ENCODE measurements at places on chromosomes 3 and 15.

DNA sequence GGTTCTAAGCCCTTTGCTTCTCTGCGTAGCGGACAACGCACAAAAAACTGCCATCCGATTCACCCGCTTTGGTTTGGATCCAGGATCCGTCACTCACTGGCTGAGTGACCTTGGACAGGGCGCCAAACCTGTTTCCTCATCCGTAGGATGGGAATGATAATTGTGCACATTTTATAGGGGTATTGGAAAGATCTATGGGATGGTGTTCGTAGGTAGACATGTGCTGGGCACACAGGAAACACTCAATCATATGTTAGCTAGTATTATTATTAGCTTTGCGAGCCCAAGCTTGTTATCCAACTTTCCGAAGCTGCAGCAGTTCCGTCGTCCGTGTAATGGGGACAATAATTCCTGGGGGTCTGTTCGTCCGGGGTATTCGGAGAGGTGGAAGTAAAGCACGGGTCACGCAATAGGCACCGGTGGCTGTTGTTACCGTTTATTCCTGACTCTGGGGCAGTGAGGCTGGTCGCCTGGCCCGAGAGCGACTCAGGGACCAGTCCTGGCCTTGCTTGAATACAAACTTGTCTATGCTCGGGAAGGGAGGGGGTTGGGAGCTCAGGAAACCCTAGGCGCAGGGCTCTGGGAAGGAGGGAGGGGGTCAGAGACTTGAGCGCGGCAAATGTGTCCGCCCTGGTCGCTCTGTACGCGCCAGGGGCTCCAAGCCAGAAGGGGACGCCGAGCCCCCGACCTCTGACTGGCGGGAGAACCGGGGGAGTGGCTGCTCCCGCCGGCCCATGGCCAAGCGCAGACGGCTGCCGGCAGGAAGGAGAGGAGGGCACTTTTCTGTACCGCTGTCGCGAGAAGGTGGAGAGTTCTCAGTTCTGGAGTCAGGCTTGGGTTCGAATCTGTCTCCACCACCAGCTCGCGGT is 1.3 kb downstream of the SPSB4 start:
- DNase-seq: no peak

- no peak for DNase-seq
Measured at GRCh38 chr15:60590935-60591495, 112.1 kb upstream of the ICE2 start.

- DNase-seq: no peak
Measured at GRCh38 chr3:134307425-134307824, 56.8 kb upstream of the RYK start.

DNA sequence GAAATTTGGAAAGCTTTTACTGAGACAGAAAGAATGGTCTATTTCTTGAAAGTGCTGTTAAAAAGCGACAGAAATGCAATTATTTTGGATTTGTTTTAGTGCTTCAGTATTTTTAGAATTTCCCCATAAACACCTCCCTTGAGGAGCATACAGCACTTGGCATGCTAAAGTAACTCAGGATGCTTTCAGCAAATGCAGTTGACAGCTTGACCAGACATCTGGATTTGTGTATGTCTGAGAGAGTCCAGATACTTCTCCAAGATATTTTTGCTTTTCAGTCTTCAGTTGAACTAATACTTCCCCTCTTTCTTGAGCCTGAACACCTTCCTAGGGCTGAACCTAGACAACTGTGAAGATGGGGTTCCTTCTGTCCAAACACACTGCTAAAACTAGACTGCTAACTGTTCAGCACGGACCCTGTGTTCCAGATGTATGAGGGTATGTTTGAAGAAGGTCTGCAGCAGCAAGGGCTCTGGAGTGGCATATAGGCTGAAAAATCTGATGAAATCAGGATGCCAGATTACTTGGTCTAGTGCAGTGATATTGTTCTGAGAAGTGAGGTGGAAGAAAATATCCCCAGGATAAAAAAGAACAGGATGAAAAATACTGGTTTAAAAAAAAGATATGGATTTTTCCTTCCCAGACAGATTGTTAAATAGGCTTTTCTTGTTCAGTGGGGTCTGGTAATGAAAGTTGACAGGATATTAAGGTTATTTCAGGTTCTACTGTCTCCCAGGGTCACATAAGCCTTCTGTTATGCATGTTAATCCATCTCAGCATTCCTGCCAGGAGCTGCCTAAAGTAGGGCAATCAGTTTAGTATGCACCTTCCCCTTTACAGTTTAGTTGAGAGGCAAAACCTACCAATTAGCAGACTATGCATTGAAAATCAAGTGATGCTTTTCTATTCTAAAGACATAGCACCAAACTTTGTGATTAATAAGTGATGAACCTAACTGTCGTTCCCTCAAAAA is 516.9 kb upstream of the TBL1XR1 start:
- DNase-seq: no peak

DNA sequence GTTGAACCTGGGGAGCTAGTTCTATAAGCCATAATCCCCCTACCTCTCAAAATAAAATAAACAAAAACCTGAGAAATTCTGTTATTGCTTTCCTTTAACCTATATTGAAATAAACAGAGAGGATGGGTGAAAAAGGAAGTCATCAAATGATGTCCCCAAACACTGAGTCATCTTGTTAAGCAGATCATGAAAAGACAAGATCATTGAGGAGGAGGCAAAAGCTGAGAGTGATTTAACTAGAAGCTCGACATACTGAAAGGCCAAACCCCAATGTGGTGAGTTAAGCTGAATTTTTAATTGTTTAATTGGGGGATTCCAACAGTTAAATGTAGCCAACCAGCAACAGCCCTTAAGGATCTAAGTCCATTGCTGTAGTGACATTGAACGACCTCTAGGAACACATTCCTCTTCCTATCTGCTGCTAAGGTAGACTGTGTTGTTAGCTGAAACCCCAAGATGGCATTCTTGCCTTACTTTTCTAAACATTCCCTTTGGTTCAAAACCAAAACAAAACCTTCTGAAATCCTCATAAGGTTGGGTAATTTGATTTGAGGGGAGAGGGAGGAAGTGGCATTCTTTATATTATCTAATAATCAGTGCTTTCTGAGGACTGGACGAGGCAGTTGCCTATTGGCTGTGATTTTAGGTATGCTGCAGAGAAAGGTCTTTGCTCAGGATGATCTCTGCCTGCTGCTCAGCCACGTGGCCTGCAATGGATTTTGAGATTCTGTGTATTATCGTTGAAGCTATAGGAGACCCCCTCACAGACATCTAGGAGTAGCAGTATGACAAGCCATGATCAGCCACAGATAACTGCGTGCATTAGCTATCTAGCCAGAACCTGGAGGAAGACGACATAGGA is 62.7 kb upstream of the BNIP2 start:
- no peak for DNase-seq

DNA sequence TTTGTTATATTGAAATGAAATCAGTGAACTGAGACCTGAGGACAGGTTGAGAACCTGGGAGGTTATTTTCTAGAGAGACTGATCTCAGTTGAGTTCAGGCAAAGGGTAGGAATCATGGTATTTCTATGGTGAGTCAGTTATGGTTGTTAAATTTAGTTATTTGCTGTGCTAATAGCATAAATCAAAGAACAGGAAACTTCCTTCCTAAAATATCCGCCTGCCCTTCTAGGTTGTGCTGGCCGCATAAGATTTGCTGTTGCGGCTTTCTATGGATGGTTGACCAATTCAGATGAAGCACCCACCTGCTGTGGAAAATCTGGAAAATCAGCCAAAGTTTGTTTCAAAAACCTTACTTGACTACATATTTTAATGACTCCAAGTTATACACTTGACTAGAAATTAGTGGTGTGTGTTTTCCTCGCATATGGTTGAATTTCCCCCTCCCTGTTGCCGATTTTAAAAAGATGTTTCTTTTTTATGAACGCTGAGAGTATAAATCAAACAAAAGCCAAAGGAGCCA is 52.6 kb downstream of the PLCL2 start:
- DNase-seq: no peak

GRCh38 chr3:89392991-89393390 is 285.6 kb downstream of the EPHA3 start:
- DNase-seq: no peak

GRCh38 chr3:88019024-88019423 is 39.8 kb downstream of the CGGBP1 start:
- DNase-seq: no peak

GRCh38 chr15:74179101-74179841 is 5.8 kb downstream of the ISLR start:
- peak; percentile 96 for DNase-seq

DNA sequence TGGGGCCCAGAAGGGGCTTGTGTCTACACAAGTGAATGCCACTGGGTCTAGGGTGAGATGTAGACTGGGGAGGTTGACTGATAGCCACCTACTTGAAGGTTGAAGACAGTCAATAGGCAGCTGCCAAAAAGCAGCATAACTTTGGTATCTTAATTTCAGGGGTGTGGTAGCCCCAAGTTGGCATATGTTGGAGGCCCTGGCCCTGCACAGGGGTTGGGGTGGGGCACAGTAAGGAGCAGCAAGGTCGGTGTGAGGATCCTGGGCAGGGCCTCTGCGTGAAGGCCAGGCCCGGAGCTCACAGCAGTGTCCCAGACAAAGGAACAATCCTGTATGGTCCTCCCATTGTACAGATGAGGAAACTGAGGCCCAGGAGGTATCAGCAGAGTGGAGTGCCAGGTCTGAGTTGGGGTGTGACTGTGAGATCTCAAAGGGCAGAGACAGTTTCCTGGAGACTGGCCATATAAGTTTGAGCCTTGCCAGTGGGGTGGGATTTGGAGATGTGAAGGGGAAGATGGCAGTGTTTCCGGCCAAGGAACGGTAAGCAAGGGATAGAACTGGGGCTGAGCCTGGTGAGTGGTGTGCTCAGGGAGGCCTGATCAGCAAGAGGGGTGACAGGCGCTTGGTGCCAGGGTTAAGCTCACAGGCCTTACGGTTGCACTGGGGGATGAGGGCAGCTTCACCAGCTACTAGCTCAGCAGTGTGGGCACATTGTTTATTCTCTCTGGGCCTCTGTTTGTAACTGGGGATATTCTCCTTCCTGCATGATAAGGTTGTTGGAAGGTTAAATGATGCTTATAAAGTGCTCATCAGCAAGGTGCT is 1.7 kb downstream of the KLHL40 start:
- DNase-seq: no peak

- no peak for DNase-seq
Measured at GRCh38 chr15:27123808-27124207, 152.8 kb downstream of the GABRG3 start.

- no peak for DNase-seq
Measured at GRCh38 chr15:38059665-38060064, 125.2 kb downstream of the TMCO5A start.

- DNase-seq: peak; percentile 61
Measured at GRCh38 chr3:160331127-160331937, 67.7 kb downstream of the IFT80 start.

DNA sequence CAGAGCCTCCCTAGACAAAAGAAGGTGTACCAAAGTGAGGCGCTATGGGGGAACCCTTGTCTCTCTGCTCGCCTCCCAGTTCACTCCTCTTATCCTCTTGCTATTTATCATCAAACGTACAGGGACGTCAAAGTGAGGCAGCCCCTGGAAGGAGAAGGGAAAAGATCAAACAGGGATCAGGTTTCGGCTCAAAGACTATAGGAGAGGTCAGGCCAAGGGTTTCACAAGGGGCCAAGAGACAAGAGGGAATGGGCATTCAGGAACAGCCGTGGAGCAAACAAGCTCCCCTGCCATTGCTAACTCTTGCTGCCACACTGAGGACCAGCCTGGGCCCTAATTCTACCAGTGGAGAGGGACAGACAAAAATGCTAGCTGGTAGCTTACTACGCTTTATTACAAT is 168.7 kb downstream of the GREM1 start:
- no peak for DNase-seq

GRCh38 chr3:147807776-147808175 is 398.6 kb downstream of the ZIC1 start:
- no peak for DNase-seq
